ENCODE measurements at places on chromosomes 7 and 10.
A peak's percentile ranks its signal among the peaks of the same experiment; 100 is the strongest.

DNA sequence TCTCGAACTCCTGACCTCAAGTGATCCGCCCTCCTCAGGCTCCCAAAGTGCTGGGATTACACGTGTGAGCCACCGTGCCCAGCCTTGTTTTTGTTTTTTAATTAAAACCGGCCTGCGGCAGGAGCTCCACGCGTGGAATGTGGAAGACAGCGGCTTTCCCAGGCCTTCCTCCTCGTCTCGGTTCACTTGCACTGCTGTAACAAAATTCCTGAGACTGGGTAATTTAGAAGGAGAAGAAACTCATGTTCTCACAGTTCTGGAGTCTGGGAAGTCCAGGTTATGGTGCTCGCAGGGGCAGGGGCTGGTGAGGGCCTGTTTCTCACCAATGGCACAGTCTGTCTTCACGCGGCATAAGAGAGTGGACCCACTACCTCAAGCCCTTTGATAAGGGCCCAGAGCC lies 14.4 kb upstream of the CRYGN start:
- DNase-seq = no peak

DNA sequence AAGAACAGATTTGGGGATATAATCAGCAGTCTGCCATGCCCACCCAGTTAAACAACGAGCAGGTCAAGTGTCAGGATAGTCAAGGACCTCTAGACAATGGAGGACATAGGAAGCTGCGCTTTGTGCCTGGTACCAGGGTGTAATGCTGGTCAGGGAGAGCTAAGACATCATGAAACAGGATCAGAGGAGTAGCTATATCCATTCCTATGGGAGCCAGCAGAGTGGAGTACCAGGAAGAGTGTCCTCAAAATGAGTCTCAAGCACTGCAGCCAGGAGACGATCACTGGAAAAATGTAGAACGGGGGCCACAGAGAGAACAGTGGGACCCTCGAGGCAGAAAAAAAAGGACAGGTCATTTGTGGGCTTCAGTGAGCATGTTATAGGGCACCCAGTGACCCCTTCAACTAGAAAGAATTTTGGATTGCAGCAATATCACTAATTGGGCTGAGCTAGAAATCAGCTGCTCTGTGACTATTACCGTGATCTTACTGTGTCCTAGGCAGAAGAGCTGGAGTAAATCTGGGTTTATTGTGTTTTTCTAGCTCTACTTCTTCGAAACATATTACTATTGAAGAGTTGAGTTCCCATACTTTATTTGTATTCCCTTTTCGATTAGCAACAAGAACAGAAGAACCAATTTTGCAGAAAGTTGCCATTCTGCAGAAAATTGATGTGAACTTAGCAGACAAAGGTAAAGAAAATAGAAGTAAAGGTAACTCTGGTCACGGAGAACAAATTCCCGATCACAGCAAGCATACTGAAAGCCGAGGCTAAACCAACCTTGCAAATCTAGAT lies 319.6 kb downstream of the AHR start:
- no peak for DNase-seq

- no peak for DNase-seq
These were observed 90.2 kb downstream of the UBE3C start for GRCh38 chr7:157228864-157229422.

DNA sequence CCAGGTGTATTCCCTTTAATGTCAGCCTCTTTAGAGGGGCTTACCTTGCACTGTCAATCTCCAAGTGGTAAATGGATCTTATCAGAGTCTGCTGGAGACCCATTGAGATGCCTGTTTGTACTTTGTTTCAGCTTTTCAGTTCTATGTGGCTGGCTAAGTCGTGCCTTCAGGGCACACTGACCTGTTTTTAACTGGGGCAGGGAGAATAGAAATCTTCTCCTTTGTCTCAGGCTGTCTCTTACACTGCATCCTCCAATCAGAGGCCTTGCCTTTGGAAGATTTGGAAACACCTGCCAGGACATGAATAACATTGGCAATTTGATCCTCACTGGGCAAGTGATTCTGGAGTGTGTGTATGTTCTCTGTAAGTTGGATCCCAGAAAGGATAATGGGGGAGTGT lies 65.0 kb downstream of the POU6F2 start:
- DNase-seq = no peak

DNA sequence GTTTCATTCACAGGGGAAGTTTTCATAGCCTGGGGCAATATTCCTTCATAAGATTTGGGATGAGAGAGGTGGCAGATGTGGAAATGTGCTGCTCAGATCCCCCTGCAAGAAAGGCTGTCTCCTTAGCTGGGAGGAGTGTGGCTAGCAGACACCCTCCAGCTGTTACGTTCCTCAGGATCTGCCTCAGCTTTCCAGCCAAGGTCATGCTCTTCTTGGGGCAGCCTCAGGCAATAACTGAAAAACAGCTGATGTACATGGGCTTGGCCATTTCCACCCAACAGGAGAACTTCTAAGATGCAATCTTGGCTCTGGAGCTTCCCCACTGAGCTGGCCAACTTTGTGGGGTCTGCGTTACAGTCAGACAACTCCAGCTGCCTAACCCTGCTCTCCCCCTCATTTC lies 51.3 kb upstream of the SEPTIN7 start:
- DNase-seq = no peak

GRCh38 chr10:87590705-87591588 lies 68.7 kb upstream of the PAPSS2 start:
- DNase-seq = no peak

DNA sequence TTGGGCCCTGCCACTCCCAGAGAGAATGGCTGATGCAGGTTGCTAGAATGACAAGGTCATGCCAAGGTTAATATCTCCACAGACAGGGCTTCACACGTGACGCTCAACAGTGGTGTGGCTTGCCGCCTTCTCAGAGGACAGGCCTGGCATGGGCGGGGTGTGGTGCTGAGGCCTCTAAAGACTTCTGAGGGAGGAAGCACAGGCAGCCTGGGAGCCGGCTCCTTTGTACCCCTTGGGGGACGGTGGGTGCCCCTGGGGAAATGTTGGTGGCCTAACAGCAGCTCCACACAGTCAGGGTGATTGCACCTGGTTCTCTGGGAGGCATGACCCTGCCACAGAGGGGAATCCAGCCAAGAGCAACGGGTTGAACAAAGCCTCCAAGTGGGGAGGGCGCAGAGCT lies 115.1 kb downstream of the PKD1L1 start:
- no peak for DNase-seq

- no peak for DNase-seq
These were observed 50.8 kb downstream of the CDK13 start for GRCh38 chr7:40000734-40001315.

GRCh38 chr7:80175744-80176143 lies 41.1 kb downstream of the GNAI1 start:
- no peak for DNase-seq

GRCh38 chr7:121395961-121396757 lies at the start of gene FAM3C:
TSS of gene FAM3C (minus strand) at chr7:121396308. CDS start at chr7:121382969, 13,339 bp downstream.
- peak; percentile 58 for DNase-seq

GRCh38 chr7:12256090-12256489 lies 45.0 kb downstream of the TMEM106B start:
- DNase-seq = no peak

- DNase-seq = no peak
These were observed 23.7 kb upstream of the ELFN1 start for GRCh38 chr7:1646391-1646790.

GRCh38 chr7:71612911-71613310 lies 481.0 kb downstream of the GALNT17 start:
- no peak for DNase-seq

- no peak for DNase-seq
These were observed 72.0 kb upstream of the KAT6B start for GRCh38 chr10:74754381-74754821.

Data from D721Med (cell line).